ENCODE measurements at places on chromosomes 5 and 9.

GRCh38 chr9:34256987-34257585 lies 72.0 kb downstream of the KIF24 start:
- no peak for DNase-seq

DNA sequence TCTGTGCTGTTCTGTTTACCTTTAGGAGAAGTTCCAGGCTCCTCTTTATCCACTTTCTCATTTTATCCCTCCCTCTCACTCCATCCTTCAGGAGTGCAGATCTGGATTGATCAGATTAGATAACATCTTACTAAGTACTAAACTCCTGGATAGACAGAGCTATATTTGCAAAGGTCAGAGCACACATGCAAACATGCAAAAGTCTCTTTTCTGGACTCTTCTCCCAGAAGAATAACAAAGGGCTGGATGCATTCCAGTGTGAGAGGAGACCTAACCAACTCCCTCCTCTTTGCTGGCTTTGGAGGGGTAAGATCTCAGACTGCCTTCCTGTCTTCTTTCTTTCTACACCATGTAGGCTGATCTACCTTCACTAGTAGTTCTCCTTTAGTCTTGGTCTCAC lies 21.4 kb downstream of the GARNL3 start:
- DNase-seq, result no peak

GRCh38 chr9:111037356-111037707 lies 938 bp downstream of the LPAR1 start:
- no peak for DNase-seq

GRCh38 chr9:127667127-127667844 lies 39.5 kb upstream of the CFAP157 start:
- DNase-seq, result no peak

DNA sequence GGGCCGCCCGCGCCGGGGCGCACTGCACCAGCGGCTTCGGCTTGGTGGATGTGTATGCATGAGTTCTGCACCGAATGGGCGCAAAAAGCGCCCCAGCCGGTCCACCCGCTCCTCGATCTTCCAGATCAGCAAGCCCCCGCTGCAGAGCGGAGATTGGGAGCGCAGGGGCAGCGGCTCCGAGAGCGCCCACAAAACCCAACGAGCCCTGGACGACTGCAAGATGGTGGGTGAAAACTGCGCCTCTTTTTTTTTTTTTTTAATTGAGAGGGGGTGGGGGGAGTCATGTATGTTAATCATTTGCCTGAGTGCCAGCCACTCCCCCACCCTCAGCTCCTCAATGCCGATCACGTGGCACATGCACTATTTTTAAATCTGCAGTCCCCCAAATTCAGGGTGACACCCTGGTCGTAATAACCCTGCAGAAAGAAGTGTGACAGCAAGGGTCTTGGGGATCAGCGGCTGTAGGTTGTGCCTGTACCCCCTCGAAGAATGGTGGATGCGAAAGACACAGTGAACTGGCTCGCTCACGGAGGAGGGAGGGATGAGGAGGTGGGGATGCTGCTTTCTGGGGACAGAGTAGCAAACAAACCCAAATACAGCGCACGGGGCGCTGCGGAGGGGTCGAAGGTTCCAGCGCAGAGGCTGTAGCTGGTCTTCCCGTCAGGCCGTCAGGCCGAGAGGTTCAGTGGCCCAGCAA lies 900 bp downstream of the RGS7BP start:
- no peak for DNase-seq

GRCh38 chr5:41143131-41143901 lies 70.0 kb downstream of the C6 start:
- DNase-seq, result no peak

- DNase-seq, result no peak
These were observed 166.2 kb downstream of the ZNF462 start for GRCh38 chr9:107029146-107029545.

GRCh38 chr9:118362123-118362522 lies 657.9 kb downstream of the TLR4 start:
- DNase-seq, result no peak

- no peak for DNase-seq
These were observed 30.9 kb upstream of the SREK1 start for GRCh38 chr5:66113160-66113559.

GRCh38 chr9:129779560-129780190 lies 23.3 kb upstream of the TOR1B start:
- DNase-seq, result no peak

DNA sequence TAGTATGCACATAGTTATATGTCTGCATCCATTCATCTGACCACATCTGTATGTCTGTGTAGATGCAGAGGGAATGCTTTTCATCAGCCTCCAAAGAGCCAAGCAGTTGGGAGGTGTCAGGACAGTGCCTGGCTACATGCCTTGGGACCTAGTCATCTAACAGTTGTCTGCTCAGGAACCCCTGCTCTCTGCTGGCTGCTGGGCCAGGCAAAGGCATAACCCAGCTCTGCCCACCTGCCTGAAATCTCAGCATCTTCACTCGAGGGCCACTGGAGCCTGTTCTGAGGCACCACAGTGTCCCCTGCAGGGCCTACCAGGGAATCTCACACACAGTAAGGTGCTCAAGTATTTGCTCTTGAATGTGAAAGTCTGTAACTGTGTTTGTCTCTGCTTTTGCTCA lies 3.7 kb downstream of the C9orf50 start:
- DNase-seq, result no peak

DNA sequence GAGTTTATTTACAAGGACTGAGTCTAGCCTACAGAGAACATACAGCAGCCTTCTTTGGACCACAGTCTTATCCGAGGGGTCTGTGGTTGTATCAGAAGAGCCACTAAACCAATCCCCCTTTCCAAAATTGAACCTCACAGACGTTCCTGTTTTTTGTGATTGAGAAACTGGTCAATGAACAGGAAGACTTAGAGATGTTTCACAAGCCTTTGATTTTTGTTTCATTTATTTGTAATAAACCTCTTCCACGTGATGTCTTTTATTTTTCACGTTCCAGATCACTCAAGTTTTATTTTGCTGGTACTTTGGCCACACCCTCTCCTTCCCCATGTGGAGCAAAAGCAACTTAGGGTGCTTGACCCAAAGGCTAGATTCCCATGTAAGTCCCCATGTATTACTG lies 16.1 kb downstream of the CCT5 start:
- DNase-seq, result no peak

DNA sequence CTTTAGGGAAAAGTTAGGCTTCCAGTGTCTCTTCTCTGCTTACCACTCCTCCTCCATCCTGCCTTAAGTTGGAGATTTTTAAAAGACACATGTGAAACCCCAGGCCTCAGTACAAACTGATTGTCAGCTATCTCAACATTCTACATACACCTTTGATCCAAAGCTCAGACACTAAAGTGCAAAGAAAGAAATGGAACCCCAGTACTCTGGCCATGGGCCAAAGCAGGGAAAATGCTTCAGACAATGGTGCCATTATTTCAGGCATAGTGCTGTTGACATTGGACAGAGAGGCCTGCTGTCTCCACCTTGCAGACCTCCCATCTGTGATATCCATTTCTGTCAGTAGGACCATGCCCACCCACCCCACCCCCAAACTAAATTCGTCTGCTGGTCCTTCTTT lies 49.1 kb downstream of the G3BP1 start:
- no peak for DNase-seq

DNA sequence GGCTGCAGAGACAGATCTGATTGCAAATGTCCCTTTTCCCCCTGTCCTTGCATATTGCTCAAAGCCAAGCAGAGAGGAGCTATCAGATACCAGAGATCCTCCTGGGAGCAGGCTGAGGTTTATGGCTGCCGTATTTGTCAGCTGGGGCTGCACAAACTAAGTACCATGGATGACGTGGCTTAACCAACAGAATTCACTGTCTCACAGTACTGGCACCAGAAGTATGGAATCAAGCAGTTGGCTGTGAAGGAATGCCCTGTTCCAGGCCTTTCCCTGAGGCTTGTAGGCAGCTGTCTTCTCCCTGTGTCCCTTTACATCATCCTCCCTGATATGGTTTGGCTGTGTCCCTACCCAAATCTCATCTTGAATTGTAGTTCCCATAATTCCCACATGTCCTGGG lies 2.6 kb downstream of the CFAP90 start:
- DNase-seq, result no peak

GRCh38 chr9:121743441-121744001 lies 92.1 kb downstream of the DAB2IP start:
- DNase-seq, result no peak

DNA sequence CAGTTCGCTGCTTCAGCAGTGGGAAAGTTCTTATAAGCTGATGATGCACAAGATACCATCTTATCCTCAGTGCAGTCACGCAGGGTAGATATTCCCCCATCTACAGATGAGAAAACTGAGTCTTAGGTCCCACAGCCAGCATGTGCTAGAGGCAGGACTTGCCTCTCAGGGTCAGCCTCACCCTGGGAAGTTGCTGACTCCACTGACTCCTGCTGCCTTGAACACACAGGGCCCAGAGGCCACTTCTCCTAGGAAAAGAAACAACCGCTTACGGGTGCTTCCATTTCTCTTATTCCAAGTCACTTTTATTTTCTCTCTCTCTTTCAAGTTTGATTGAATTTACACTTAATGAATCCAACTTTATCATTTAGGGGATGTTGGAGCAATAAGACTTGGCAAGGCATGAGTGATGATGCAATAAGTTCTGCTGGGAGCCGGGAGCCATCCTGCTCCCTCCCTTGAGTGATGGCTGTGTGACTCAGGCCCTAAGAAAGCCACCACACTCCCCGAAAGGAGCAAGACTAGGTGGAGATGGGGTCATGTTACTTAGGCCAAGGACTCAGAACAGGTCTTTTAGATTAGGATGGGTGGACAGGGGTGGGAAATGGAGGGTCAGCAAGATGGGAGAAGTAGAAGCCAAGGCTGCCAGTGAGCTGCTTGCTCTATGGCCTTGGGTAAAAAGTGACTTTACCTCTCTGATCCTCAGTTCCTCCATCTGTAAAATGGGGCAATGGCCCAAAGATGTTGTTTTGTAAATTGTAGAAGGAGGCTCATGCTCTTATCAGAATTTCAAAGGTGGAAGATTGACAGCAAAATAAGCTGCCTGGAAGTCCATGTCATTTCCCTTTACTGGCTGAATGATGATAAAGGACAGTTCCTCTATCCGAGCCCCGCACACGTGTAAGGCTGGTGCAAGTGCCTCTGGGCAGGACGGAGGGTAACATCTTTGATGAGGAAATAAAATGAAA lies 67.4 kb upstream of the ZNF618 start:
- DNase-seq, result no peak

- DNase-seq, result no peak
These were observed 76.2 kb upstream of the MYO10 start for GRCh38 chr5:17012289-17012688.

GRCh38 chr5:111641533-111642233 lies 115.3 kb downstream of the NREP start:
- DNase-seq, result no peak

DNA sequence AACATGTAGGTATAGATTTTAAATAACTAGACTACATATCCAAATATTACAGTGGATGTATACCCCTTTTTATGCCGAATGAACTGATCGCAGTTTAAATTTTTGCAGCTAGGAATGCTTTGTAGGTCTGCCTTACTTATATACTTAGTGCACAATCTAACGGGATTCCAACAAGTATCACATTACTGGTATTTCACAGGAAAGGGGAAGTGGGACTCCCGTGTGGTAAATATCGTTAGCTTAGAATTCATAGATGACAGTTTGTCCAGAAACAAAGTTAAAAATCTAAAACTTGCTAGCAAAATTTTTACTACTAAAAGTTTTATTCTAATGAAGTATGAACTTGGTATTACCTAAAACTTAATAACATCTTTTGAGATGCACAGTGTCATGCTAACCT lies 193.5 kb upstream of the TLX3 start:
- no peak for DNase-seq

DNA sequence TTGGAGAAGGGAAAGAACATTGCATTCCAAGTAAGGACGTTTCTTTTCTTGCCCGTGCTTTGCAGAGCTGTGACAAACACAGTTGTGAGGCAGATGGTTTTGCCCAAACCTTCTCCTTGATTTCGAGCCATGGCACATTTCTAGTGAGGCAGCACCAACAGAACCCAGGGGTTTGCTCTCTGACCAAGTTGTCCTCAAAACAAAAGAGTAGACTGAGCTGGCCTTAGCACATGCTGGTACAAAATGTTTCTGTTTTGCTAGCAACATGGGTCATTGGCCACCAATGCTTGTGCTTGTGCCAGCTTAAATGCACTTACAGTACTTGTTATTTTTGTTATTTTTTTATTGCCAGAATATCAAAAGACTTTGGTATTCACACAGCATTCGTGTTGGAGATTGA lies 328.8 kb downstream of the GADD45G start:
- no peak for DNase-seq

DNA sequence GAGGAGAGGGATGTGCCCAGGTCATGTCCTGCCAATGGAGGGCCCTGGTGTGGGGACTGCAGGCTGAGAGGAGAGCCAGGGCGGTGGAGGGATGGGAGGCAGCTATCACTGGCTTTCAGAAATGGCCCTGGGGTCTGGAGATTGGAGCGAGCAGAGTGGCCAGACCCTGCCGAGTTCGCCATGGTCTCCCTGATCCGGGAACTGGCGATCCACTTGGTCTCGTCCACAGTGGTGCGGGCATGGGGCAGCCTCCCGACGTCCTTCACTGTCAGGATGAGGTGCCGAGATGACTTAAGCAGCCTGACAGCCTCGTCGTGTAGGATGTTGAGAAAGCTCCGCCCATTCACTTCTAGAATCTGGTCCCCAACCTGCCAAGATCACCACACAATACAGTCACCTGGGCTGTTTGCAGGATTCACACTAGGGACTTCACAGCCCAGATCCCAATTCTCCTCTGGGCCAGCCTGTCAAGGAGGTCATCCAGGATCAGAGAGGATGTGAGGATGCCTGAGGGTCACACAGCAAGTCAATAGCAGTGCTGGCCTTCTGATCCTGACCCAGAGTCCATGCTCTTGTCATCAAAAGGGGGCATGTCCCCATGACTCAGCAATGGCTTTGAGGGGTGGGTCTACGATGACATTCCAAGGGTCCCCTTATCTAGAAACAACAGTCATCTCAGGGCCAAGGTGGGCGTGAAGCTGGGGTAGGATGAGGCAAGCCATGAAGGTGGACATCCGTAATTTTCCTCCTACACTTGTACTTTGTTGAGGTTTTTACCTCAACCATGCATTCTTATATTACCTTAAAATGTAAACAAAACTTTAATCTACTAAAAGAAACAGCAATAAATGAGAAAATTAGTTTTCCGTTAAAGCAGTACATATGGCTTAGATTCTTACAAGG lies 38.5 kb upstream of the AKNA start:
- DNase-seq, result no peak

Measured in CD4-positive, alpha-beta T cell (primary cell).